ENCODE measurements at places on chromosomes 6 and 20. TPM values are rescaled to one million over a fixed set of nuclear protein-coding genes. Genes with fewer than 3 reads are reported as not detected.

The FAM209A gene
- not detected for total RNA-seq

- DNase-seq: peak; percentile 75
Measured at GRCh38 chr20:46293084-46293483, 15.2 kb downstream of the CDH22 start.

The SPDEF gene
- 6.1 TPM for total RNA-seq

The FAM135A gene
- 61.5 TPM for total RNA-seq

DNA sequence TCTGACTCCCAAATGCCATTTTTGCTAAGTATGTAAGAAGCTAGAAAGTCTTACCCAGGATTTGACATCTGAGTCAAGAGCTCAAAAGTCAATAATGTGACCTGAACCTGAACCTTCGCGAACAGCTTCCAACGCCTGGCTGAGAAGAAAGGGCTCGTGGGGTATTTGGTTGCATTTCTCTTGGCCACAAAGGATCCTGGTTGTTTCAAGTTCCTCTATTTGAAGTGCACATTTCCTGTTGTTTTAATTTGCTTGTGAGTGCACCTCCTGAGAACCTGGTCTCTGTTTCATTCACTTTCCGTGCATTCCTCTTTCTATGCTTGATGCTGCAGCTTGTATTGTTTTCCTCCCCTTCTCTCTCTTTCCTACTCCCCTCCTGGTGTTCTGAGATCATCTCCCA, 212.5 kb downstream of the FOXA2 start:
- DNase-seq: no peak

DNA sequence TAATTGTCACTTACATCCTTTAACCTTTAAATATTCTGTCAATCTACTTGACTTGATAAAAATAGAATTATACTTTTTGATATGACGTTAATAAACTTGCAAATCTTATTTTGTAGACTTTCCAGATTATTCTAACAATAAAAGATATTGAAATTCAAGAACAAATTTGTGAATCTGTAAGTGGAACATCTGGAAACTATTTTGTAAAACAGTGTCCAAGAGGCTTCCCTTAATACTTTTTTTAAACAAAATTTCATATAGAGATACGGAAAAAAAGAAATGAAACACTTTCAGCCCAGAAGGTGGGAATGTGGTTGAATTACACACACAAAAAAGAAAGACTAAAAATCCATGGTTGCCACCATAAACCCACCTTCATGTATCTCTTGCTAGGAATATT, 174.4 kb downstream of the COL19A1 start:
- DNase-seq: no peak

The LAMA2 gene
- 320 TPM for total RNA-seq

The GTSF1L gene
- not detected for total RNA-seq

The XKR7 gene
- under 0.01 TPM for total RNA-seq

- no peak for DNase-seq
Measured at GRCh38 chr20:635893-636338, 17.1 kb downstream of the SRXN1 start.

DNA sequence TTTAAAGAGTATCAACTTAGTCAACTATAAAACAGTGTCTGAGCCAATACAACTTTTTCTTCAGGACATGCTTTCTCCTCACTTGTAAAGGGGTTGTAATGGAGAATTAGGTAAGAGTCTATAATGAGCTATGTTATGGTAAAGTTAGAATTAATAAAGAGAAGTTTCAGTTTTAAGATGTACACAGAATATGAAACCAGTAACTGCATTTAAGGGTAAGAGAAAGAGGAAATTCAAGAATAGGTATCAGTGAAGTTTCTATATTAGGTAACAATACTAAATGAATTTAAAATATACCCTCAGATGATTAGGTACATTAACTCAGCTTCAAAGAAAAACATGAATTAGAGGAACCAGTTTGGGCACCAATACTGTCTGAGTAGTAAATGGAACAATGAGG, 1444.3 kb upstream of the ADGRB3 start:
- no peak for DNase-seq

- DNase-seq: peak; percentile 39
Measured at GRCh38 chr6:81895511-81896185, 143.2 kb upstream of the TENT5A start.

Measured in tongue (tissue), 3 donors.